ENCODE measurements at places on chromosomes 1 and 21.

- H3K27me3 ChIP-seq, result no peaks in the 10 kb centered on the region
- H3K27ac ChIP-seq, result no peak overlapping the region
- no peak for DNase-seq
- peak overlapping the region; percentile 97 for H3K4me3 ChIP-seq
Measured at GRCh38 chr1:228488125-228488817, 1.1 kb downstream of the RNF187 start.

- H3K4me1 ChIP-seq, result no peaks in the 10 kb centered on the region
- no peak overlapping the region for H3K4me3 ChIP-seq
- no peaks in the 10 kb centered on the region for H3K27me3 ChIP-seq
- no peaks in the 10 kb centered on the region for H3K36me3 ChIP-seq
- no peak overlapping the region for H3K27ac ChIP-seq
- DNase-seq, result no peak
Measured at GRCh38 chr21:25568246-25568645, 39.0 kb downstream of the MRPL39 start.

DNA sequence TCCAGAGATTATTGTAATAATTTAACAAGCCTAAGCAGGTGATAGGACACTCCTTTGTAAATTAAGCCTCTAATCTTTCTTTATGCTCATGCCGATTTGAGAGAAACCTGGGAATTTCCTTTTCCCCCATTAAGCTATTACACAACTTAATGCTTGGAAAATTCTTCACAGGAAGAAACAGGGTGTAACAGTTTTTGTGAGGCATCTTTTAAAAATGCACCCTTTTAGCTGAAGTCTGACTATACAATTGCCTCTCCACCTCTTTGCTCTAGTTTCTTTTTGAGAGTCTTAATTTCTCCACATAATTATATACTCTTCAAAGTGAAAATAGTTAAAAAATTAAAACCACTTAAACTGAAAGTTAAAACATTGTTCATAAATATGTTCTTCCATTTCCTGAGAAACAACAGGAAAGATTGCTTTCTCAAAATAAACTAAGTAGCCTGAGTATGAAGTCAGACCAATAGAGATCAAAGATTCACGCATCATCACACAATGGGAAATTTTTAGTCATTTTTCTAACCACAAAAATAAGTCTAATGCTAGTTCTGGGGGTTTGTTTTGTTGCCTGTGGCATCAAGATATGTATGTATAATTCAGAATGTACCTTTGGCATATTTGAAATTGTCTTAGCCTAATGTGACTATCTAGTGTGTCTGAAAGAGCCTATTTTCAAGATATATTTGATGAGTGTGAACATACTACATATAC lies 34.7 kb downstream of the LRRC8D start:
- peaks cover 3% of the 10 kb centered on the region for H3K36me3 ChIP-seq
- H3K4me3 ChIP-seq, result no peak overlapping the region

GRCh38 chr21:16117331-16117730 lies 387.5 kb downstream of the USP25 start:
- no peak overlapping the region for H3K4me3 ChIP-seq
- no peaks in the 10 kb centered on the region for H3K4me1 ChIP-seq
- H3K27me3 ChIP-seq, result no peaks in the 10 kb centered on the region

DNA sequence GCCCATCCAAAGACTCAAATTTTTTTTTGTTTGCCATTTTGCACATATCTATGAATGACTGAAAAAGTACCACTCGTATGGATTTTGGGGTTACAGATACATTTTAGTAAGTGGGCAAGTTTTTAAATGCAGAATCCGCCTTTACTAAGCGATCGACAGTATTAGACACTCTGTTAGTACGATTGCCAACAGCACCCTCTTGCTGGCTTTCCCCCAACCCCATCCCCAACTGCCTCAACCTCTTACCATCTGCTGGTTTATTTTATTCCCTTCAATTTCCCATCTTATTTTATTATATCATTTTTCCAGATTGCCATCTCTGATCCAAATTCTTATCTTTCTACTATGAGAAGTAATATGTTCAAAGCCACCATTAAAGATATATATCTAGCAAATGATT lies 244.8 kb downstream of the LRRIQ3 start:
- DNase-seq, result no peak
- H3K4me3 ChIP-seq, result no peak overlapping the region
- H3K27me3 ChIP-seq, result no peaks in the 10 kb centered on the region
- H3K27ac ChIP-seq, result no peak overlapping the region
- H3K36me3 ChIP-seq, result no peaks in the 10 kb centered on the region
- H3K4me1 ChIP-seq, result no peaks in the 10 kb centered on the region

Data from trophoblast cell (in vitro differentiated cells and primary cell).